ENCODE measurements at places on chromosomes 5 and 9. TPM values are rescaled to one million over a fixed set of nuclear protein-coding genes. Genes with fewer than 3 reads are reported as not detected.

The PCDHGB4 gene
- 11.3 TPM for total RNA-seq

The SV2C gene
- total RNA-seq, result under 0.01 TPM

The TRIP13 gene
- 4.3 TPM for total RNA-seq

The FCN2 gene
- total RNA-seq, result not detected

The CCNB1 gene
- 26.8 TPM for total RNA-seq

The PCDHAC2 gene
- total RNA-seq, result 0.17 TPM

The PRRC1 gene
- 36.2 TPM for total RNA-seq

The C9orf152 gene
- total RNA-seq, result not detected

The SIT1 gene
- total RNA-seq, result not detected

The CCL27 gene
- total RNA-seq, result not detected

The NEUROG1 gene
- total RNA-seq, result not detected
